Left ventricle myocardium superior (tissue), 1 donor: ENCODE measurements at places on chromosomes 16 and 17. TPM values are rescaled to one million over a fixed set of nuclear protein-coding genes. Genes with fewer than 3 reads are reported as not detected.

- no peak for DNase-seq
Observed at GRCh38 chr17:50549256-50549941, 2.4 kb downstream of the SPATA20 start.

DNA sequence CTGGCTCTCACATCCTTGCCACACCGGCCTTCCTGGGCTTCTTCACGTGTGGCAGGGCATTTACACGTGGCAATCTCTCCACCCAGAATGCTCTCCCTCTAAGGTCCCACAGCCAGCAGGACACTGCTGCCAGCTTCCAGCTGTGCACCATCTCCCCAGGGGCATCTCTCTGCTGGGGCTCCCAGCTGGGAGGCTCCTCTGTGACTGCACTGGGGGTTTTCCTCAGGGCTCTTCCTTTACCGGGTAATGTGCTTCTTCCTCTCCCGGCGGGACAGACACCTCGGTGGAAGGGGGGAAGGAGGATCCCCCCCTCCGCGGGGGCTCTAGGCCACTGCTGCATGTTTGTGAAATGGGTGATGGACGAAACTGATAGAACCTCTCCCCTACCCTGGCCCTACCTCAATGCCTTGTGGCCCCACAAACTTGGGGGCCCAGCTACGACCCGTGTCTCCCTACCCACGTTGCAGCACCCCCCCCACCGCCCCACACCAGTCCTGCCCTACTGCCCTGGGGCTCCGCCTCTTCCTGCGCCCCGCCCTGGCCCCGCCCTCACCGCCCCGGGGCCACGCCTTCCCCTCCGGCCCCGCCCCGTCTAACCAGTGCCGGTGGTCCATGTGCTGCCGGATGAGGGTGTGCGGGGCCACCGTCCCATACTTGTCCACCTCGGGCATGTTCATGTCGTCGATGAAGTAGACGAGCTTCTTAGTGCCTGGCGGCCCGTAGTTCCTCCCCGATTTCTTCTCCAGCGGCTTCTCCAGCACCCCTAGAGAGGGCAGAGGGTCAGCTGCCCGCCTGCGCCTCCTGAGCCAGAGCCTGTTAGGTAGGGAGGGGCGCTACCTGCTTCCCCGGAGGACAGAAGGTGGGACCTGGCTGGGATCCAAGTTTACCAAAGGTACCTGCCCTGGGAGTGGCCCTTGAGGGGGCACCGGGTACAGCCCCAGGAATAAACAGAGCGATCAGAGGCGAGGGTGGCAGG lies 92.6 kb downstream of the DNAH17 start:
- peak; percentile 38 for DNase-seq

DNA sequence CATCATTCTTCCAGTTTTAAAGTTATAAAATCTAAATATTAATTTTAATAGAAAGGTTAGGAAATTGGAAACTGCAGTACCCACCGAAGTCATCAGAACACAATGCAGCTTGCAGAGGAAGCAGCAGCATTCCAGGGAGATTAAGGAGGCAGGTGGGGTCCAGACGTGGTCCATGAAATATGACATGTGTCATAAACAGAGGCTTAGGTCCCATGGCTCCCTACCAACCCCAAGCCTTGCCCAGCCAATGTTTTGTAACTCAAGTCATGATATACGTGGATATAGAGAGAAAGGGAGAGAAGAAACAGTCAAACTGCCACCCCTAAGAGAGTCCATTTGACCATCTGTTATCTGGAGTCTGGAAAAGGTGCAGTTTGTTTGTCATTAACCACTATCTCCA lies 670.0 kb downstream of the TOX3 start:
- no peak for DNase-seq

DNA sequence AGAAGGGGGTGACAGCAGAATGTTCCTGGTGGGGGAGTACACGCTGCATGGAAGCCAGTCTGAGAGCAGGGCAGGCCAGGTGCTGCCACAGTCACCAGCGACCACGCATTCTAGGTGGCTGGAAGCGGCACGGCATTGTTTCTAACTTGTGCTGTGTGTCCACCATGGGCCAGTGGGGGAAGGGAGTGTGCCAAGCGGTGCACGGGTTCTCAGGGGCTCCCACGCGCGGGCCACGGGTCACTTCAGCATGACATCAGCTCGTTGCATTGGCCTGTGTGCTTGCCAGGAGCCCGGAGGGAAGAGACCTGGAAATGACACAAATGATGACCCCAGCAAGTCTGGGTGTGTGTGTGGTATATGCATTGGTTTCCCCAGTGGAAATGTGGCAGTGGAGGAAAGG lies 164.9 kb upstream of the PLCG2 start:
- DNase-seq = no peak

- DNase-seq = no peak
Observed at GRCh38 chr16:50244140-50244503, 22.2 kb upstream of the ADCY7 start.

Gene MYO15A
- total RNA-seq = 0.45 TPM

Gene CLDN7
- 1.8 TPM for total RNA-seq

Gene KLHL36
- 62.5 TPM for total RNA-seq

Gene TBC1D3D
- not detected for total RNA-seq
